ENCODE measurements at places on chromosomes 3 and 15.

GRCh38 chr15:99141943-99142342 lies 37.1 kb downstream of the SYNM start:
- no peak for DNase-seq

- DNase-seq, result peak; percentile 67
These were observed 1.3 kb downstream of the ZNF445 start for GRCh38 chr3:44476181-44476611.

DNA sequence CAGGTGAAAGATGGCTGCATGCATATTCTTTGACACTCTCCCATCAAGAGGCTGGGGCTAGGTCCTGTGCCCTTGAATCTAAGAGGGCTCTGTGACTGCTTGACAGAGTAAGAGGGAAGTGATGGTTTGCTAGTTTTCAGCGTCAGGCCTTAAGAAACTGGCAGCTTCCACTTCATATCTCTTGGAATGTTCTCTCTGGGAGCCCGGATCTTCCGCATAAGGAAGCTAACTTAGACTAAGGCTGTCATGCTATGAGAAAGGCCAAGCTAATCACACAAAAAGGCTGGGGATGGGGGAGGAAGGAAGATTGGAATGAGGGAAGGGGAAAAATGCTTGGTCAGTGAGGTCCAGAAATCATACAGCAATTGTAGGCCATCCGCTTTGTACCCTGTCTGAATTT lies 50.0 kb downstream of the MB21D2 start:
- no peak for DNase-seq

GRCh38 chr3:127411083-127411727 lies 123.4 kb upstream of the PRR20G start:
- DNase-seq, result no peak

GRCh38 chr3:147371140-147371539 lies 35.2 kb downstream of the ZIC4 start:
- no peak for DNase-seq

- peak; percentile 47 for DNase-seq
These were observed 153.5 kb upstream of the GOLIM4 start for GRCh38 chr3:168249205-168249549.

- DNase-seq, result no peak
These were observed 155.7 kb downstream of the KLF13 start for GRCh38 chr15:31482122-31482922.

DNA sequence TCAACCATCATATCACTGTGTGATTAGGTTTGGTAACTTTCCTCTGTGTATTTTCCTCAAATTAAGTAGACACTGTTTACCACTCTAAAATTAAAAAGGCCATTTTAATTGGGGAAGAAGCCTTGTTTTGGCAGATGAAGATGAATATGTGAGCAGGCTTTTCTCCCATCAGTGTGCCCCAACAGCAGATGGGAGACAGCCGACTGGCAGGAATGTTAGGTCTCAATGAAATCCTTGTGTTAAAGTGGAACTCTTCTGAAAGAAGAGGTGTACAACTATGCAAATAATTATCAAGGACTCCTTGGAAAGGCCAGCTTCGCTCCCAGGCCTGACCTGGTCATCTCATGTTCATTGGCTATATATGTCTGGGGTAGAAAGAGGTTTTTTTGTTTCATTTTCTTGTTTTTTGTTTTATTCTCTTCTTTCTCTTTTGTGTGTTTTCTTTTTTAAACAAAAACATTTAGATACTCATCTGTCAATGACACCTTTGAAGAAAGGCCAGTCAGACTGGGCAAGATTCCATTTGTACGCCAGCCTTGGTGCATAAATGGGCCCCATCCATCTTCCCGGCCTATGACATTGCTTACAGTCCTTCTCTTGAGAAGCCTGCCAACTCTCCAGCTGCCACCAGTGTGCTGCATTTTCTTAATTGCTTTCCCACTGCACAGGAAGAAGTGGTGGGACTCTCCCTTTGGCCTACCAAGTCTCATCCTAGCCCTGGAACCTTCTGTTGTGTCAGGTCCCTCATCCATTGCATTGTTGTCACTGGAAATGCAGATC lies 25.8 kb downstream of the LRTM1 start:
- DNase-seq, result no peak

DNA sequence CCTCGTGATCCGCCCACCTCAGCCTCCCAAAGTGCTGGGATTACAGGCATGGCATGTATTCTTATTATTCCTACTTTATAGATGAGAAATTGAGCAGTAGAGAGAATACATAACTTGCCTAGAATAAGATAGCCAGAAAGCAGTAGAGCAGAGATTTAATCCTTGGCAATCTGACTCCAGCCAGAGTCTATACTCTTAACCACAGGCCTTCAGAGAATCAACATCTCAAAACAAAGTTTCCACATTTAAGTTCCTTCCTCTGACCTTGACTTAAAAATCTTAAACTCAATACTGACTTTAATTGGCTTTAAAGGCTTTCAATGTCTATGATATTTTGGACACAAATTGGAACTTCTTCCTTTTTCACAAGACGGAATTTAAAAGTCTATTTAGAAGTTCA lies 37.1 kb downstream of the ZNF106 start:
- DNase-seq, result peak; percentile 37

DNA sequence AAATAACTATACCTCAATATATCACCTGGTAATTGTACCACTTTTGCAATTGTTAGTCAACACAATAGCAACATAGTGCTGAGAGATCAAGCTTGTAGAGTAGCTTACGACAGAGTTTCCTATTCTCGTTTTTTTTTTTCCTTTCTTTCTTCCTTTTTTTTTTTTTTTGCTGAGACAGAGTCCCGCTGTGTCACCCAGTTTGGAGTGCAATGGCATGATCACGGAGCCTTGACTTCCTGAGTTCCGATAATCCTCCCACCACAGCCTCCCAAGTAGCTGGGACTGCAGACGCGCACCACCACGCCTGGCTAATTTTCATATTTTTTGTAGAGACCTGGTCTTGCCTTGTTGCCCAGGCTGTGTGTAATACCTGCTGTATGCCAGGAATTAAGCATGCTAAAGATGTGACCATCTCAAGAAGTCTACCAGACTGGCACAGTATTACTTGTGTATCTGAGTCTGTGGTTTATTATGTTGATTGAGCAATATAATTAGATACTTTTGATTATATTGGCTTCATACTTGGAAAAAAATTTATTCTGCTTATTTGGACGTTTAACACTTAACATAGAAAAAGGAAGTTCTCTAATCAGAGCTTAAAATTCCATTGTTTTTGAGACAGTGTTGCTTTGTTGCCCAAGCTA lies 3.0 kb downstream of the SELENOT start:
- DNase-seq, result no peak
